ENCODE measurements at places on chromosomes 16 and 17.
A peak's percentile ranks its signal among the peaks of the same experiment; 100 is the strongest.

GRCh38 chr17:77679589-77679988, 278.9 kb upstream of the TNRC6C start:
- DNase-seq, result no peak

DNA sequence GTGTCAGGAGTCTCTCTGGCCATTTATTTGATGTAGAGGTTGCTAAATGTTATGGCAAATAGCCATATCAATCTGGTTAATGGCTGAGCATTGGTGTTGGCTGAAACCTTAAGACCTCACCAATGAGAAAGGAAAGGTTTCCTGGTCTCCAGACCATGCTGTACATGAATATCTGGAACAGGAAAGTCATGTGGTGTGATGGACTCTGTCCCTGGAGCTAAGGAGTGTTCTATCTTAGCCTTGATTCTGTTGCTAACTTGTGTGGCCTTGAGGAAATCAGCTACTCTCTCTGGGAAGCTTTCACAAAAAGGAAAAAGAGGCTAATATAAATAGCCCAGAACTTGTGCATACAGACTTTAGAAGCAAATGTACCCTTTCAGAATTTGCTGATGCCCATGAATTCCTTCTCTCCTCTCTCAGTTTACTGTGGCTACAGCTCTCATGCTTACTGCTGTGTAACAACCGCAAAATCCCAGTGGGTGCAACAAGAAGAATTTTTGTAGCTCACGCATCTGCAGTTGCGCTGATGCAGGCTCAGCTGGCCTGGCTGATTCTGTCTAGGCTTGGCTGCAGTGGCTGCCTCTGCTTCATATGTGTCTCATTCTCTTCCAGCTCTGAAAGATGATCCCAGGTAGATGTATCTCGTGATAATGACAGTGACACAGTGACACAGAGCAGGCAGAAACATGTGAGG, 287.5 kb downstream of the NPIPA8 start:
- no peak for DNase-seq

DNA sequence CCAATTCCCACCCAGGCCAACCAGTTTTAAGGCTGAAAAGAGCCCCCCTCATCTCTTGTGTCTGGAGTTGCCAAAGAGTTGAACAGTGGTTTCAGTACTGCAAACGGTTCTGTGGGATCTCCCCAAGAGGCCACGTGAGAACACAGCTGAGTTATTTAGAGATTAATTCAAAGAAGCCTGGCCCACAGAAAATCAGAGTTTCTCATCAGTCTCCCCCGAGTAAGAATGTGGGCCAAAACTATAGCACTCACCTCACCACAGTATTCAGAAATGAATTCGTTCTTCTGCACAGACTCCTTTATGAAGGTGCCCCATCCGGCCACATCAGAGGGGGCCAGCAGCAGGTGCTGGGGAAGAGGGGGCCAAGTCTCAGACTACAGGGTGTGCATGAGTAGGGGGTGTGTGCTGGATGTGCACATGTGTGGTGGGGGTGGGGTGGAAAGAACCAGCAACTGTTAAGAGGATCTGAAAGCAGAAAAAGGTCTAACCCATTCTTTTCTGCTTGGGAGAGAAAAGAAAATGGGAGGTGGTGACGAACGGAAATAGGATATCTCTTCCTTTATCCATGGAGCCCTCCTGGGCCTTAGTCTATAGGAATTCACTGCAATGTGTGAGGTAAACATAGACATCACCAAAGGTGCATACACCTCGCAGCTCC, 22.6 kb downstream of the CNTNAP1 start:
- no peak for DNase-seq

DNA sequence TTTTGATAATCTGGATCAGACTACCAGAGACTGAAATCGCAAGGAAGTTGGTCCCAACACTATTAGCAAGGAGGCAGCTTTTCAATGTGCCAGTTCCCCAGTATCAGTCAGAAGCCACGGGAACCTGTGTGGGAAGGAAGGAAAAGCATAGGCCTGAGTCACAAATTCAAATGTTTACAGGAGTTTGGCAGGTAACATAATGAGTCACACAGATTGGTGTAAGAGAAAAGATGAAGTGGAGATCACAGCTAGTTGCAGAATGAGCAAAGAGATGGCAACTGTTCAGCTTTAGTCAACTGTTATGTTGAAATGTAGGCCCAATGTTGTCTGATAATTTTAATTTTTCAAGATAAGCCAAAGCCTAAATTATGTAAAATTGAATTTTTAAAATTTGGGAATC, 28.1 kb upstream of the ITGA2B start:
- DNase-seq, result no peak

DNA sequence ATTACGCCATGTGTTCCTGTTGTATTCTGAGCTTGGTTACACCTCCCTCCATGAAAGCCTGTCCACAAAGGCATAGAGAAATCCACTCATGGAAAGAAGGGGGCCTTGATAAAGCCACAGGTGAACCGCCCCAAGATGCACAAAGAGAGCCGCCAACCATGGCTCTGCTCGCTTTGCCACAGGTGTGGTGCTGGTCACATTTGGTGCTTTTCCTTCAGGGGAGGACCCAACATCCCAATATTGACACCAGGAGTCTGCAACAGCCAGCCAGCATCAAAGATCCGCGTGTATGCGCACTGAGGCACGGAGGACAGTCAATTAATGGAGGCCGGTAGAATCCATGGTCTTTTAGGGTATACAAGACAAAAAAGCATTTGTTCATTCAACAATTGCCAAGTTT, 7.3 kb downstream of the ABCA3 start:
- DNase-seq, result no peak

DNA sequence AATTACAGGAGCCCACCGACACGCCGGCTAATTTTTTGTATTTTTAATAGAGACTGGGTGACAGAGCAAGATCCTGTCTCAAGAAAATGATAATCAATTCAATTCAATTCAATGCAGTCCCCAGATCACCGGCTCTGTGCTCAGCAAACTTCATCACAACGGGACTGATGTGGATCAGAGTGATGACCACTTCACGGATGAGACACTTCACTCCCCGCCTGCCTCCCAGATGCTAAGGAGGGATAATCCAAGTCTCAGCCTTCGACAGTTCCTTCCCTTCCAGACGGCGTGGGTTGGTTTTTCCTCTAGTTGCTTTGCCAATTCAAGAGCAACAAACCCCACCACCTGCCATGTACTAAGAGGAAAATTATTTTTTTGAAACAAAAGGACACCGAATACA, 93.8 kb downstream of the ZDHHC7 start:
- DNase-seq, result no peak

DNA sequence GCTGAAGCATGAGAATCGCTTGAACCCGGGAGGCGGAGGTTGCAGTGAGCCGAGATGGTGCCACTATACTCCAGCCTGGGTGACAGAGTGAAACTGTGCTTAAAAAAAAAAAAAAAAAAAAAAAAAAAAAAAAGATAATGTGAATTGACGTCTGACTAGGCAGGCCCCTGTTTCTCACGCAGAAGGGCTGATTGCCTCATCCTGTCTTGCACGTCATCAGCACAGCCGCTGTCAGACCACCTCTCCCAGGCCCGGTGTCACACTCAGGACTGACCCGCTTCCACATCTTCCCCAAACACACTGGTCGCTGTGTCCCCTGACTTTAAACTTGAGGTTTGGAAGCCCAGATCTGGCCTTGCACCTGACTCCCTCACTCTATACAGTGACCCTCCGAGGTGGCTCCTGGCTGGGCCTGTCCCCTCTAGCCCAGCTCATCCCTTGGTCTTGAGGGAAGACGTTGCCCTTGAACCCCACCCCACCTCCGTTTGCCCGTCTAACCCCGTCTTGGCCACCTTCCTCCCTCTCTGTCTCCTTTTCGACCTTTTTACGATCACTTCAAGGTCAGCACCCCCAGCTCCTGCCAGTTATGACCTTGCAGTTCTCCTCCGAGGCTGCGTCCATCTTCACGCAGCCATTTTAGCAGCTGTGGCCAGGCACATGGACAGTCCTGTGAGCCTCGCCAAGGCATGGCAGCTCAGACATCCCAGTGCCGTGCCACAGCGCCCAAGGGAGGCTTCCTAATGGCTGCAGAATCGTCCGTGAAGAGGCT, 149.9 kb upstream of the PLCG2 start:
- DNase-seq, result peak; percentile 85

DNA sequence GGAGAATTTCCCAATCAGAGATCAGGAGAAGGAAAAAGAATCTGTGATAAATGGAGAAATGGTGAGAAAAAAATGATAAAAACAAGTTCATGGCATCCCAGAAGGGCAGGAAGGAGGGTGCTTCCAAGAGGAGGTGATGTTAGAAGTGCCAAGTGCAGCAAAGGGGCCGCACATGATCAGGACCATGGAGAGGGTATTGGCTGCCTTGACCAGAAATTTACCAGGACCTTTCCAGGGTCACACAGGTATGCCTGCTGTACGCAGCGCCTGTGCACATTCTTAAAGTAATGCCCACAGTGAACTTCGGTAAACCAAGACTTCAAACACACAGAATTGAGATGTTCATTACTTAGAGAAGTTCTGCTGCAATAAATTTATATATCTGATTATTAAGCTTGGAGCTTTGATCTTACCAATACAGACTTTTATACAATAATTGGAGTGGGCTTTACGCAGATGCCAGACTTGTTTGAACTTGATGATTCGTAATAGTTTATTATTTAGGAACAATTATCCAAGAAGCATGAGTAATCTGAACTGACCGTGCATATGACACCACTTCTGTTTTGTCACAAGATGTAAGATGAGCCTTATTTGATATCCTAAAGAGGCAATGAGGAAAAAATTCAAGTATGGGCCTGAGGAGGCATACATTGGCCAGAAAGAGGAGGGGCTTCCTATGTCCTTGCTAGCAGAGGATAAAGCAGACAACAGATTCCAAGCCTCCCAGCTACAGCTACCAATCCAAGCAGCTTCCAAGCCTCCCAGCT, 2.2 kb upstream of the KRT33A start:
- DNase-seq, result no peak

DNA sequence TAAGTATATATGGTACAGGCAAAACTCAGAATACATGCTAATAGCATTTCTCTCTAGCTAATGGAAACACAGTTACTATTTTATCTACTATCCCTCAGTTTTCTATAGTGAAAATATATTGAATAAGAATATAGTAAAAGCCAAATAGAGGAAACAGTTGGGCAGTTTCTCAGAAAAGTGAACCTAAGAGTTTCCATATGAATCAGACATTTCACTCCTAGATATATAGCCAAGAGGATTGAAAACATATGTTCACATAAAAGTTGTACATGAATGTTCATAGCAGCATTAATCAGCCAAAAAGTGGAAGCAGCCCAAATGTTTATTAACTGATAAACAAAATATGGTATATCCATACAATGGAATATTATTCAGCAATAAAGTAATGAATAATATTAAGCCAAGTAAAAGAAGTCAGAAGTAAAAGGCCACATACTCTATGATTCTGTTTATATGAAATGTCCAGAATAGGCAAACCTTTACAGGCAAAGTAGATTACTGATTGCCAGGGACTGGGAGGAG, 134.6 kb downstream of the CYB561 start:
- DNase-seq, result peak; percentile 10

GRCh38 chr17:55394357-55395021, 27.1 kb downstream of the MMD start:
- peak; percentile 51 for DNase-seq

DNA sequence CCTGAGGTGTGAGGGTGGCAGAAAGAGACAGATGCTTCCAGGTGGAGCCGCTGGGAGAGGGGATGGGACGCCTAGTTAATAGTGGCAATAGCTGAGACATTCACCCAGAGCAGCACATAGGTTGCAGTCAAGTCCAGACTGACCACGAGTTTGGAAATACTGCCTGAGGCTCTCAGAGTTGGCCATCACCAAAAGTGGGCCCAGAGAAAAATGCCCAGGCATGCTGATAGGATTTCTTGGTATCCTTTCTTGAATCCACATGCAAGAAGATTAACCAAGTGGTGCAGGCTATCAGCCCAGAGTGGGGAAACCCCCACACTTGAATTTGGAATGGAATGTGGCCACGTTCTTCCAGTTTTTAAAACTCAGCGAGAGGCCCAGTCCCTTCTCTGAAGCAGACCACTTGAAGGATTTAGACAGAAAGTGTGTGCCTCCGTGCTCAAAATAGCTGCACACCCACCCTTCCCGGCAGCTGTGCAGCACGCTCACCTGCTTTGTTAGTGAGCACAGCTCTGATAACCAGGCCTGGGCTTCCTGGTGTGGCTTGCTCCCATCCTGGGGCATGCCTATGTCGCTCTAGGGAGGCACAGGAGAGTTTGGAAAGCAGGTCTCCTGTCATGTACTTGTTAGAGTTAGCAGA, 35.7 kb downstream of the PLD6 start:
- no peak for DNase-seq

DNA sequence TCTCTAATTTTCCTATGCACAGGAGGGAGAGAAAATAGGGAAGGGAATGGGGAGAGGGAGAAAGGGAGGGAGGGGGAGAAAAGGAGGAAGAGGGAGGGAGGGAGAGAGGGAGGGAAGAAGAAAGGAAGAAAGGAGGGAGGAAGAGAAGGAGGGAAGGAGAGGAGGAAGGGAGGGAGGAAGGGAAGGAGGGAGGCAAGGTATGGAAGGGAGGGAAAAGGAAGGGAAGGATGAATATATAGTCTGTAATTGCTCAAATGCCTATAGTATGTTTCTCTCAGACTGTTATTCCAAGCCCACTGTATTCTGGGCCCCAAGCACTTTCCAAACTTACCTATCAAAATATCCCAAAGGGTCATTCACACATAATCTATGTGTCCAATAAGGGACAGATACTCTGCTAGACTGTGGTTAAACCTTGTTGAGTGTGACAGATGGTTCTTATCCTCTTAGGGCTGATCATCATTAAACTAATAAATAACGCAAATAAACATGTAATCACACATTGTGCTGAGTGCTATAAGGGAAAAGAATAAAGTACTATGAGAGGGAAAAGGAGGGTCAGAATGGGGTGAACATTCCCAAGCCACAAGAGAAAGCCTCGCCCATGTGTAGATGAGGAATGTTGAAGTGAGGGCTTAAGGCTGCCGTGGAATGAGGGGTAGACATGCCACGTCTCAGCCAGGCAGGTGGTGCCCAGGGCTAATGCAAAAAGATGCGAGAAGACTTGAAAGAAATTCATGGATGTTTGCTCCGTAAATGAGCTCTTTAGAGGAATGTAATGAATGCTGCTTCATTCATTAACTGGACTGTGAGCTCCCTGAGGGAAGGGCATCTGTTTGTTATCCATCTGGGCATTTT, 30.6 kb downstream of the ASIC2 start:
- no peak for DNase-seq

- DNase-seq, result no peak
These were observed 1.1 kb downstream of the RUNDC3A start for GRCh38 chr17:44309472-44309871.

GRCh38 chr17:45170280-45170930, 8.7 kb downstream of the HEXIM2 start:
- no peak for DNase-seq

- no peak for DNase-seq
These were observed 390.9 kb downstream of the SEC14L1 start for GRCh38 chr17:77531641-77532040.

- peak; percentile 73 for DNase-seq
These were observed 174.9 kb downstream of the SEC14L1 start for GRCh38 chr17:77315551-77316190.

GRCh38 chr17:17109256-17109655, 67.0 kb downstream of the MPRIP start:
- DNase-seq, result no peak

- DNase-seq, result peak; percentile 55
These were observed 11.4 kb downstream of the DYNC1LI2 start for GRCh38 chr16:66740010-66740409.

- DNase-seq, result peak; percentile 53
These were observed 6.2 kb upstream of the SLC16A13 start for GRCh38 chr17:7029659-7030058.

GRCh38 chr17:37614391-37614790, 5.2 kb upstream of the SYNRG start:
- no peak for DNase-seq

GRCh38 chr16:16108759-16109158, 114.5 kb downstream of the ABCC6 start:
- no peak for DNase-seq

GRCh38 chr17:39939588-39940419, 12.3 kb downstream of the LRRC3C start:
- DNase-seq, result peak; percentile 77
